ENCODE measurements at places on chromosomes 11 and 22. TPM values are rescaled to one million over a fixed set of nuclear protein-coding genes. Genes with fewer than 3 reads are reported as not detected.

IGLL1 gene
- not detected for total RNA-seq

KDELR3 gene
- total RNA-seq, result 98.7 TPM

SELENOH gene
- total RNA-seq, result 229 TPM

FGF19 gene
- not detected for total RNA-seq

ROM1 gene
- total RNA-seq, result 1.9 TPM

All from bronchus fibroblast of lung (primary cell).